ENCODE measurements at places on chromosomes 11 and 22.

DNA sequence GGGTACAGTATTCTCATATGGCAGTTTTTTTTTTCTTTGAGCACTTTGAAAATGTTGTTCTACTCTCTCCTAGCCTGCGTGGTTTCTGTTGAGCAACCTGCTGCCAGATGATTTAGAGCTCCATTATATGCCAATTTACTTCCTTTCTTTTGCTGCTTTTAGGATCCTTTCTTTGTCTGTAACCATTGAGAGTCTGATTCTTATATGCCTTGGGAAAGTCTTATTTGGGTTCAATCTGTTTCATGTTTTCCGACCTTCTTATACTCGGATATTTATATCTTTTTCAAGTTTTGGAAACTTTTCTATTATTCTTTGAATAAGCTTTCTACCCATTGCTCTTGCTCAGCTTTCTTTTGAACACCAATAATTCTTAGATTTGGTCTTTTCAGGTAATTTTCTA lies 138.1 kb upstream of the RAG2 start:
- no peak for DNase-seq

DNA sequence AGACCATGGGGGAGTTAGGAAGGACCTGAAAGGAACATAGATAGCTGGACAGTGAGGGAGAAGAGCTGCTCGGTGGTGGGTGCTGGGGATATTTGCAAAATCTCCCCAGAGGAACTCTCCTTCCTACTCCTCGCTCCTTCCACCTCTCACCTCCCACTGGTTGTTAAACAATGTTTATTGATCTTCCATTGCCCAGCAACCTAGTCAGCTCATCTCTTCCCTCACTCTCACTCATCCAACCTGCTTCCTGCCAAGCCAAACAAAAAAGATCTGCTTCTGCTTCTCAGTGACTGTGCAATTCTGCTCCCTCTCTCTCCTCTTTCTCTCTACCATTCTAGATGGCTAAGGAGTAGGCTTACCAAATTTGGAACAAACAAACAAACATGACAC lies 115.0 kb downstream of the SLC1A2 start:
- DNase-seq, result peak; percentile 46

- no peak for DNase-seq
Measured at GRCh38 chr11:119166368-119167076, 2.0 kb upstream of the NLRX1 start.

DNA sequence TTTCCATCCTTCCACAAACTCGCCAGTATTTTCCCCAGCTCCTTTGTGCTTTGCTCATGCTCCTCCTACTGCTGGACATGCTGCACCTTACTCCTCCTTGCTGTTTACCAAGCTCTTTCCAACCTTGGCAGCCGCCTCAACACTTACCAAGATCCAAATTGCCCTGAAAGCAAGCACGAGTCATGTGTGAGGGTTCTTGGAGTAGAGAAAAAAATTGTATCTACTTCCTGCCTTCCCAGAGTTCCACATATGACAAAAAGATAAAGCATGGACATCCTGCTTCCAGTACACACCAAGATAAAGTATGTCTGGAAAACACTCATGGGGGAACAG lies 767.5 kb downstream of the NTM start:
- no peak for DNase-seq

DNA sequence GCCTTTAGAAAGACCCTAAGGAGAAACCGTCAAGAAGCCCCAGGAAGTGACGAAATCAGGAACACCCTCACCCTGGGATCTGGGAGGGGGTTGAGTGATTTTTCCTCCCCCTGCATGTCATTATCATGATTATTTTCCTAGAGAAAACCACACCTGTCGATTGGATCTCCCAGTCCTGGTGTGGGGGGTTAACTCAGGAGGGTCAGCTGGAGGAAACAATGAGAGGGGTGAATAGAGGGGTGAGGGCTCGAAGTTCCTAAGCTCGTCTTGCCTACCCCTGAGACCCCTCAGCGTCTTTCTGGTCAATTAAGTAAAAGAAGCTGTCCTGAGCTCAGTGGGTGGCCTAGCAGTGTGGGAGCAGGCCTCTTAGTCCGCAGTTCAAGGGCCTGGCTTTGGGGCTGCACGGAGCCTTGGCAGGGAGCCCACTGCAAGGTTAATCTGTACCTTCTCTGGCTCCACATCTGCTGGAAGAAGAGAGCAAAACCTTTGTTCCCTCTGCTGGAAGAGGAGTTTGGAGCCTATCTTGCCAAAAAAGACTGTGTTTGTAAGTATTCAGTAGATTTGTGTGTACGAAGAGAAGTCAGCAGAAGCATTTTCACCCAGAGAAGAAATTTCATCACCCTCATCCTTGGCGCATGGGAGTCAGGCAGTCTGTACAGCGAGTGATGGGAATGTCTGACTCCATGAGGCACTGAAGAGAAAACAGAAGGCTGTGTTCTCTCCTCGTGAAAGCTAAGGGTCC lies 34.2 kb upstream of the FTH1 start:
- no peak for DNase-seq

- DNase-seq, result no peak
Measured at GRCh38 chr22:31616315-31616980, 45.6 kb downstream of the PISD start.

DNA sequence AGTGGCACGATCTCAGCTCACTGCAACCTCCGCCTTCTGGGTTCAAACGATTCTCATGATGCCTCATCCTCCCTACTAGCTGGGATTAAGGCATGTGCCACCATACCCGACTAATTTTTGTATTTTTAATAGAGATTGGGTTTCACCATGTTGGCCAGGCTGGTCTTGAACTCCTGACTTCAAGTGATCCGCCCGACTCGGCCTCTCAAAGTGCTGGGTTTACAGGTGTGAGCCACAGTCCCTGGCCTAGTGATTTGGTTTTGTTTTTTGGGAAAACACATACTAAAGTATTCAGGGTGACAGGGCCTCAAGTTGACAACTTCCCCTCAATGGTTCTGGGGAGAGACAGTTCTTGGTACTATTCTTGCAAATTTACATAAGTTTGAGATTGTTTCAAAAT lies 22.1 kb downstream of the TNRC6B start:
- no peak for DNase-seq

DNA sequence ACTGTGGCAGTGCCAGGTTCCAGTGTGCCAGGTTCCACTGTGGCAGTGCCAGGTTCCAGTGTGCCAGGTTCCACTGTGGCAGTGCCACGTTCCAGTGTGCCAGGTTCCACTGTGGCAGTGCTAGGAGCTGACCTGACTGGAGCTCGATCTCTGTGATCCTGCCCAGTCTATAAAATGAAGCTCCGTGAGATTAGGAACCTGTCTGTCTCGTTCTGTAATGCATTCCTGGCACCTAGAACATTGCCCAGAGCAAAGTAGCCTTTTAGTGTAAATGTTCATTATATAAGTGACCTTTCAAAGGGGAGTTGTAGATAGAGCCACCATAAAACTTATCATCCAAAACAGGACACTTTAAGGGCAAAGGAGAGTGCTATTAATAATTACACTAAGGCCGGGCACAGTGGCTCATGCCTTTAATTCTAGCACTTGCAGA lies 36.0 kb downstream of the ART5 start:
- DNase-seq, result no peak

GRCh38 chr22:48844056-48844675 lies 983.5 kb downstream of the BRD1 start:
- DNase-seq, result no peak

DNA sequence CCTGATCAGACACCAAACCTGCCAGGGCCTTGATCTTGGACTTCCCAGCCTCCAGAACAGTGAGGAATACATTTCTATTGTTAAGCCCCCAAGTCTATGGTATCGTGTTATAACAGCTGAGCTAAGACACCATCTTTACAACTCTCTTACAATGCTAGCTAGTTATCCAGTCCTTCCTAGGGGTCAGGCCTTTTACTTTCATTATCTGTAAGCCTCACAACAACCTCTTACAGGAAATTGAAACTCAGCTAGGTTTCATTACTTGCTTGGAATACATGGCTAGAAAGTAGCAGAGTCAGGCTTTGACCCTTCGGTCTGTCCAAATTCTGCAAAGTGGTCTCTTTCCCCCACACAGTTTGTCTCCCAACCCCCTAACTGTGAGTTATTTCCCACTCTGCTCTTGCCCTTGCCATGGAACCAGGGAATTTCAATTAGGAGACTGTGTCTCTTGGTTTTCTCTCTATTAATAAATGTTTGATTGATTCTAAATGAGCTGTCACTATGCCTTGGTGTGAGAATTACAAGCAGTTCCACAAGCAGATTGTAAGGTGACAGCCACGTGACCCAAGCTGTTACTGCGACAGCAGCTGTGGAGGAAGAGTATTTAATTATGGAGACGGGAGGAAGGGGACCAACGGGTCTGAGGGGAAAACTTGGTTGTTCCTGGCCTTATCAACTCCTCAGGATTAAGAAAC lies 38.4 kb upstream of the CLMP start:
- DNase-seq, result no peak

DNA sequence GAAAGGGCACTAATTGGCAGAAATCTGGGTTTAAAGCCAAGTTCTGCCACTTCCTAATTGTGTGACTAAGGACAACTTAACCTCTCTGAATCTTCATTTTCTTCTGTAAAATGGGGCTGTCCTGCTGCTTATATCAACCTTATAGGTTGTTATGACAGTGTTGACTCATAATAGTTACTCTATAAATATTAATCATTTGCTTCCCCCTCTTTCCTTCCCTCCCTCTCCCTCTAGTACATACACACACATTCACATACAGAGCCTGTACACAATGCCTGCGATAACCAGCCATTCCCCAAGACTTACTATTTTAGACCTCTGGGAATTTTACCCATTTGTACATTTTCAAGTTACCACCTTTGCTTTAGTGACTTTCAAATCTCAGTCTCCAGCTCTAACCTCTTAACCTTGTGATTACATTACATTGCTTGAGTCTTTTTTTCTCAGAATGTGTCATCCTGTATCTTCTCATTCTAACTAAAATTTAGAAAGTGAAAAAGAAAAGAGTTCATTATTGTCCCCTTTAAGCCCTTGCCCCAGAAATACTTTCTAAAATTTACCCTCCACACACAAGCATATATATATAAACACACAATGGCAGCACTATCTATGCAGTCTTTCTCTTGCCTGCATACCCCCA lies 31.9 kb downstream of the GDPD4 start:
- no peak for DNase-seq

DNA sequence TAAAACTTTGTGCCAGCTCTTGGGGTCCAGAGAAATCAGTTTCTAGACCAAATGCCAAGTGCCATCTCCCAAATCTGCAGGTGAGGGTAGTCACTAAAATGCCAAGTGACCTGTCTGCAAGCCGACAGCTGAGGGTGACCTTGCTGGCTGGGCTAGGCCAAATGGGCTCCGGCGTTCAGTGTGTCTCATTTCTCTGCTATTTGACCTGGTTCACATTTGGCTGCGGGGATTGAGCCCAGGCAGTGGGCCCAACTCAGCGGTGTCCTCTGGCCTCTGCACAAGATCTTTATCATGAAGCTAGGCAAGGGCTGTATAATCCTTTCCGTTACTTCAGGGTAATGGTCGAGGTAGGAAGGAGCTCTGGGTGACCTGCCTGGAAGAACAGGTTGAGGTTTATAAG lies 87.5 kb downstream of the SNX19 start:
- DNase-seq, result no peak

DNA sequence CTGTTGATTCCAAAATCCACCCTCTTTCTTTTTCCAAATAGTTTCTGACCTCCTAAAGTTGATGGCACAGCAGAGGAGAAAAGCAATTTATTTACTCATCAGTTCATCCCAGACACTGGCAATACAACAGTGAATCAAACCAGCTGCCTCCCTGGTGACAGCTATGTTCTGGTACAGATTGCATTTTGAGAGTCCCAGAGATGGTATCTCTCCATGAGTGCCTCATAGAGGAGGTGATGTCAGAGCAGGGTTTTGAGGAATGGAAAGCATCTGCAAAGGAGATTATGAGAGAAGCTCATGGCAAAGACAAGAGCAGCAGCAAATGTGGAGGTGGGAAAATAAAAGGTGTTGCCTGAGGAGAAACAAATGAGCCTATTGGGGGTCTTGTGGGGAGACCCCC lies 377.2 kb downstream of the MN1 start:
- DNase-seq, result no peak

DNA sequence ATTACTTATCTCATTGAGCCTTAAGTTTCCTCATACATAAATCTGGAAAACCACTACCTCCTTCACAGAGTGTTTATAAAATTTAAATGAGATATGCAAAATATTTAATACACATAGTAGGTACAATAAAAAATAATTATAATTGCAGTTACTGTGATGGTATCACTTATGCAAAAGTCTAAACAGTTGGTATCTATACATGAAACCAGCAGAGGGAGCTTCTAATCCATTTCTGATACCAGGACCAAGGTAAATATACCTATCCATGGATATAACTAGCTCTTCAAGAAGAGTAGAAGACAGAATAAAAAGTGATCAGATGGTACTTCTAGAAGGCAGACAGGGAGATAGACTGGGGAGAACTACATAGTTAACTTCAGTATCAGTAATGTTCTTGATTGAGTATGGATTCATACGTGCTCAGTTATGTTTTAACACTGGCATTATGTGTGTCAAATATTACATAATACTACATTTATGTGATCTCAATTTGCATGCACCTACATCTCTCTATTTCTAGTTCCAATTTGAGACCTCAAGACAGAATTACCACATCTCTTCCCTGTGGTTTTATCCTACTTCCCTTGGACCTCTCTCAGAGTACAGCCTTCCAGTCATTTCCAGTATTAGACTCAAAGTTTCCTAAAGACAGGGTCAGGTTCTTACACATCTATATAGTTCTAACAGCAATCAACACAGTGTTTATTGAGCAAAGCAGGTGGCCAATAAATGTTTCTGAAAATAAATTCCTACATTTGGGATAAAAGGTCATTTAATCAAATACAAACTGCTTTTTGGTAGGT lies 13.7 kb upstream of the TSG101 start:
- no peak for DNase-seq

DNA sequence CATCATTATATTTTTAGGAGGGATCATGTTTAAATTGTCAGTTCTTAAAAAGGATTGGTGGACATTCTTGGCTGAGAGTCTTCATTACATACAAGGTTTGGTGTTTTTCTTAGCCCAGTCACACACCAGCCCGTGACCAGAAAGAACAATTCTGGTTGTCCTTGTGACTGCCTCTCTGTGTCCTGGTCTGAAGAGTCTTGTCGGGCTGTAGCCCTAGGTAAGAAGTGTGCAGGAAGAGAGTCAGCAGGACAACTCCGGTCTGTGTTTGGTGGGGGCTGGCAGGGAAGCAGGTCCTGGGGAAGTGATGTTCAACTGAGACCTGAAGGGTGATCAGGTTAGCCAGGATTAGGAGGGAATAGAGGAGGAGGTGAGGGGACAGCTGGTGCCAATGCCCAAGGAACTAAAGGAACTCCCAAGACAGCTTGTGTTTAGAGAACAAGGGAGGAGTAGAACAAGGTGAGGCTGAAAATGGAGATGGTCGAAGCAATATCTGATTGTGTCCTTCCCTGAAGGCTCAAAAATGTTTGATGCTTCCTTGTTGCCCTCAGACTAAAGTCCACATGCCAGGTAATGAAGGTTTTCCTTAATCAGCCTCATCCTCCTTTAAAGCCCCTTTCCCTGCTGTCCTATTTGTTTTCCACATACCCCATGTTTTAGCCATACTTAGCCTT lies 65.3 kb upstream of the ADORA2A start:
- no peak for DNase-seq
